ENCODE measurements at places on chromosomes 16 and 17. TPM values are rescaled to one million over a fixed set of nuclear protein-coding genes. Genes with fewer than 3 reads are reported as not detected.

The TBC1D3E gene
- polyA plus RNA-seq: not detected

The CCT6B gene
- 0.88 TPM for polyA plus RNA-seq

The TNK1 gene
- 1.8 TPM for polyA plus RNA-seq

The CCL3 gene
- polyA plus RNA-seq: 0.30 TPM

The CES4A gene
- 16.6 TPM for polyA plus RNA-seq

The NPIPA5 gene
- 1.5 TPM for polyA plus RNA-seq

The NOMO2 gene
- polyA plus RNA-seq: 121 TPM

The BCL6B gene
- 5.9 TPM for polyA plus RNA-seq

The CCP110 gene
- 3.1 TPM for polyA plus RNA-seq

The CD300H gene
- 0.30 TPM for polyA plus RNA-seq

The NAA38 gene
- 179 TPM for polyA plus RNA-seq

The ATP2C2 gene
- 0.17 TPM for polyA plus RNA-seq

The TBX6 gene
- polyA plus RNA-seq: 0.26 TPM

The EXOSC6 gene
- polyA plus RNA-seq: 12.0 TPM

The PRSS53 gene
- polyA plus RNA-seq: 0.80 TPM

The ACE gene
- polyA plus RNA-seq: 4.0 TPM

The CX3CL1 gene
- 15.5 TPM for polyA plus RNA-seq

The VASN gene
- polyA plus RNA-seq: 6.1 TPM

The PRSS33 gene
- not detected for polyA plus RNA-seq

The MYH8 gene
- not detected for polyA plus RNA-seq

The LRRC37A2 gene
- 1.3 TPM for polyA plus RNA-seq
